ENCODE measurements at places on chromosomes 12 and 14.

DNA sequence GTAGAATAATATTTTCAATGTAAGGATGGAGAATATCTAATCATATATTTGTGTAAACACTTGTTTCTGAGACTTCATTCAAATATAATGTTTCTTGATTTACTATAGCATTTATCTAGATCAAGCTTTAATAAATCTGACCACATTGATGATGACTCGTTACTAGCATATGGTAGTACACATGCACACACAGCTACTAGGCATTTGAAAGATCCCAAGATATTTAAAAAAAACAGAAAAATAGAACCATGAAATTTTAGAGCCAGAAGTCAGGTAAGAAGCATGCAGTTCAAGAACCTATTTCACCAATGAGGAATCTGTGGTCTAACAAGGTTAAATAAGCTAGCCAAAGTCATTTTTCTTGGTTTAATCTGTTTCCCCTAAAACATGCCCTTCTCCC, 32.0 kb downstream of the DCP1B start:
- DNase-seq, result no peak

DNA sequence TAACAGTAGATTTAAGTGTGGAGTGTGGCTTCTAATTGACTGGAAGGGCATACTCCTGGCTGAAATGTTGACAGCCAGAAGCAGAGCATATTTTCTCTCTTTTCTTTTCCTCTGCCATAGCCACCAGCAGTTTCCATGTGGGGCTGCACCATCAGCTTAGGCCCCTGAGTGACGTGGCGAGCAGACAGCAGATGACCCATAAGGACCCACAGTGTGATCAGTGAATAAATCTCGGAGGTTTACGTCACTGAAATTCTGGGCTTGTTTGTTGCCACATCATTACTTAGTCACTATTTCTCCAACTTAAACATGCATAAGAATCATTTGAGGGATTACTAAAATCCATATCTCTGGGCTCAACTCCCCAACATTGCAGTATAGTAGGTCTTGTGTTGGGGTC, 549.7 kb upstream of the TMEM132C start:
- no peak for DNase-seq

- DNase-seq, result no peak
Observed at GRCh38 chr14:22830443-22831010, 840 bp downstream of the MRPL52 start.

DNA sequence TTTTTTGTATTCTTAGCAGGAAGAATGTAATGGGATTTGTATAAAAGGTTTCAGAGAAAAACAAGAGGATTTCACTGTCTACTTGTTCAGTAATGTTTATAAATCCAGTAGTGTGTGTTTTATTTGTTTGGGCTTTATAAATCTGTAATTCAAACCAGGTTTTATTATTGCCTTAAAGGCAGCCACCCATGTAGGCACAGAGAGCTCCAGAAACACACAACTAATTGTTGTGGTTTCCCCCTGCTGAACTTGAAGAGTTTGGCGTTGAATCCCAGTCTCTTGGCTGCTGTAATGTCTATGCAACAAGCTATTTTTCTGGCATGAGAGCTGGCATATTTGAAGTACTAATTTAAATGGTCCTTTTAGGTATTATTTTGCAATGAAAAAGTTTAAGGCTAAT, 63.4 kb upstream of the SLCO1C1 start:
- no peak for DNase-seq
